ENCODE measurements at places on chromosomes 2 and 18.

DNA sequence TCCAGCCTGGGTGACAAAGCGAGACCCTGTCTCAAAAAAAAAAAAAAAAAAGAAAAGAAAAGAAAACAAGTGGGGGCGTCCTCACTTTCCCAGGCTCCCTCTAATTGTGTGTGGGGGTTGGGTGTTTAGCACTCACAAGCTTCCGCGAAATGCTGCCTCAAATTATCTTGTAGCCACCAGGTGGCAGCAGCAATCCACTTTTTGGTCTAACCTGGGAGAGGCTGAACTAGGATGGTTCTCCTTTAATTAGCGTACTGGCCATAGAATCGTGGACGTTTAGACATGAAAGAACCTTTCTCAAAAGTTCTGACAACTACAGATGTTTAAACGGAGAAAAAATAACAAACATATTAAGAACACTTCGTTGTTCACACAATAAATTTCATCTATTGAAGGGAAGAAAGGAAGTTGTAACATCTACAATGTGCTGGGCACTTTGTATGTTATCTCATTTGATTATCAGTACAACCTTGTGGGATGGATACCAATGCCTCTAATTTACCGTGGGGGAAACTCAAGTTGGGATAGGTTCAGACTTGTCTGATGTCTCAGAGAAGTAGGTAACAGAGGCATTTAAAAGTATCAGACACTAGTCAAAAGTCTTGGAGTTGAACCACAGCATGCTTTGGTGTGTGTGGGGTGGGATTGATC lies 122.7 kb upstream of the NABP1 start:
- peak; percentile 81 for DNase-seq

- DNase-seq = no peak
These were observed 31.7 kb downstream of the CELF4 start for GRCh38 chr18:37533647-37534584.

DNA sequence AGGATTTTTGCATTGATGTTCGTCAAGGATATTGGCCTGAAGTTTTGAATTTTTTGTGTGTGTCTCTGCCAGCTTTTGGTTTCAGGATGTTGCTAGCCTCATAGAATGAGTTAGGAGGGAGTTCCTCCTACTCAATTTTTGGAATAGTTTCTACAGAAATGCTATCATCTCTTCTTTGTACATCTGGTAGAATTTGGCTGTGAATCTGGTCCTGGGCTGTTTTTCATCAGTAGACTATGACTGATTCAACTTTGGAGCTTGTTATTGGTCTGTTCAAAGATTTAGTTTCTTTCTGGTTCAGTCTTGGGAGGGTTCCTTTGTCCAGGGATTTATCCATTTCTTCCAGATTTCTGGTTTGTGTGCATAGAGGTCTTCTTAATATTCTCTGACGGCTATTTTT lies 166.7 kb downstream of the ST6GAL2 start:
- DNase-seq = no peak

DNA sequence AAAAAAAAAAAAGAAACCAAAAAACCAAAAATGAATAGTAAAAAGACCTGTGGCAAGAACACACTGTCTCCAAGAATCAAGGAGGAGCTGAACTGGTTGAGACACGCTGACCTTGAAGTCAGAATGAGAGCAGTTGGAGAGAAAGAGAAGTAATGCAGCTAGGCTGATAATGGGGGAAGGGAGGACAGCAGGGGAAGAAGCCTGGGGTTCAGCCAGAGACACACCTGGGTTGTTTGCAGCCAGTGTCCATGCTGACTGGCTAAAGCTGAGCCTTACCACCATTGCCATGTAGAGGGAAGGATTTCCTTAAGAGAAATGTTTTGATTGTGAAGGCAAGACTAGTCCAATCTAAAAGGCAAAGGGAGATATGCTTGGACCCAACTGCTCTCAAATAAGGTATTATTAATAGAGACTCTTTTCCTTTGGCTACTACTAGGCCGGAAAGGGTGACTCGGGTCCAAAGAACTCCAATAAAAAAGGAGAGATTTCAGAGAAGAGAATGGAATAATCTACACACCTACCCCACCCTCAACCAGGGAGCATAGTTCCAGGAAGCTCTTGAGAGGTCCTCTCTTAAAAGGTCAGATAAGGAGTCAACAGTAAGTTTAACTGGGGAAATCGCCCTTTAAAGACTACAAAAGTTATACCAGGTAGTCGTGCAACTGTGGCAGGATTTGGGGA lies 25.2 kb upstream of the REL start:
- DNase-seq = no peak

- no peak for DNase-seq
These were observed 392.9 kb upstream of the CRIM1 start for GRCh38 chr2:35962585-35963146.

DNA sequence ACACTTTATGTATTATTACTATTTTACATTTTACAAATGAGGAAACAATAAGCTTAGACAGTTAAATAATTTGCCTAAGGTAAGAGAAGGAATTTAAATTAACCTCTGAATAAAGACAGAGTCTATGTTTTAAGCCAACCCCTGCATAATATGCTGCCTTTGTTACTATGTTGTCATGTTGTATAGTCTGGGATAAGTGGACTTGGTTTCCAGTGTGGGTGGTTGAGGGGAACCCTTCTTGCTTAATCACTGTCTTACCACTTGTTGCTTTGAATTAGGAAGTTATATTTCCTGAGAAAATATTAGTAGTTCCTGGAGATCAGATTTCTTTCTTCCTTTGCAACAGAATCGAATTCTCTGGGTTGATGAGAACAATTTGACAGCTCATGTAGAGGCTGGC lies 52.6 kb downstream of the AGPS start:
- no peak for DNase-seq

- no peak for DNase-seq
These were observed 277.7 kb upstream of the ACVR2A start for GRCh38 chr2:147567136-147567535.
